ENCODE measurements at places on chromosomes 7 and 10.
A peak's percentile ranks its signal among the peaks of the same experiment; 100 is the strongest.

DNA sequence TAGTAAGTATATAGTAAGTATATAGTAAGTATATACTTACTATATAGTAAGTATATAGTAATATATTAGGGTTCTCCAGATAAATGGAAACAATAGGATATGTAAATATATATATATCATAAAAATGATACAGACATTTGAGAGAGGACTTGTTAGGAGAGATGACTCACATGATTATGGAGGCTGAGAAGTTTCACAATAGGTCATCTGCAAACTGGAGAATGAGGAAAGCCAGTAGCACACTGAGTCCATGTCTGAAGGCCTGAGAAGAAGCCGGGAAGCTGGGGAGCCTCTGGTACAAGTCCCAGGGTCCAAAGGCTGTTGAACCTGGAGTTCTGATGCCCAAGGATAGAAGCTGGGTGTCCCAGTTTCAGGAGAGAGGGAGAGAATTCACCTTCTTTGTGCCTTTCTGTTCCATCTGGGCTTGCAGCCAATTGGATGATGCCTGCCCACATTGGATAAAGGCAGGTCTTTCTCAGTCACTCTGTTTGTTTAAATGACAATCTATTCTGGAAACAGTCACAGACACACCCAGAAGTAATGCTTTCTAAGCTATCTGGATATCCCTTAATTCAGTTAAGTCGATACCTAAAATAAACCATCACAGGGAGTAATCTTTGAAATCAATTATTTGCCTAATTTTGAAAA, 205.5 kb upstream of the CDC14C start:
- no peak for DNase-seq

DNA sequence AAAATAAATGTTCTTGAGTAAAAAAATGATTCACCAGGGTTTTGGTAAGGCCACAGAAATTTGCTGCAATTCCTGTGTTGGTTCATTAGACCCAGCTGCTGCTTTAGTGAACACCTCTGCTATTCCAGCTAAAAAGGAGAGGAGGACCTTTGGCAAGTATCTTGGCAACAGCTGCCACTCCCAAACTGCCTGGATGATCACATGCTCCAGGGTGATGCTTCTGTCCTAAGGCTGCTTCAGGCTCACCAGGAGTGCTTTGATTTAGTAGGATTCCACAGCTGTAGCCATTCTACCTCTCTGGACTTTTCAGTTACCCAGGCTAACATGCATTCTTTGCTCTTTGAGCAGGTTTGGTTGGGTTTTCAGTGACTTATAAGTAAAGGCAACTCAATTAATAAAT, 82.6 kb upstream of the NPVF start:
- no peak for DNase-seq

DNA sequence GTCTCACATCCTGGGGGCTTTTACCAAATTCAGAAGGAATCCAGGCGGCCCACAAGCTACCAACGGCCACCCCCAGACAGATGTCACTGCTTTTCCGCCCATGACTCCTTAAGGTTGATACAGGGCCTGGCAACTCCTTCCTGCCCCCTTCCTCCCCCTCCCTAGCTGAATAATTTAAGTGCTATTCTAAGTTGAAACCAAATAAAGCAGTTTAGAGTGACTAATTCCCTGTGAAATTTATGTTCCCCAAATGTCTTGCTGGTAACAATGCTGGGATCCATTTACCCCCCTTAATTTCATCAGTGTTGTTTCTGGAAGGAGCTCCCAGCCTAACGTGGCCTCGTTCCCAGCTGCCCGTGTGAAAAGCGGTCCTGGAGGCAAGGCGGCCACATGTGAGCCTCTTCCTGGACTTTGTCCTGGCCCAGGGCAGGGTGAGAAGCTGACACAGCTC, 109.6 kb downstream of the TMEM130 start:
- no peak for DNase-seq

DNA sequence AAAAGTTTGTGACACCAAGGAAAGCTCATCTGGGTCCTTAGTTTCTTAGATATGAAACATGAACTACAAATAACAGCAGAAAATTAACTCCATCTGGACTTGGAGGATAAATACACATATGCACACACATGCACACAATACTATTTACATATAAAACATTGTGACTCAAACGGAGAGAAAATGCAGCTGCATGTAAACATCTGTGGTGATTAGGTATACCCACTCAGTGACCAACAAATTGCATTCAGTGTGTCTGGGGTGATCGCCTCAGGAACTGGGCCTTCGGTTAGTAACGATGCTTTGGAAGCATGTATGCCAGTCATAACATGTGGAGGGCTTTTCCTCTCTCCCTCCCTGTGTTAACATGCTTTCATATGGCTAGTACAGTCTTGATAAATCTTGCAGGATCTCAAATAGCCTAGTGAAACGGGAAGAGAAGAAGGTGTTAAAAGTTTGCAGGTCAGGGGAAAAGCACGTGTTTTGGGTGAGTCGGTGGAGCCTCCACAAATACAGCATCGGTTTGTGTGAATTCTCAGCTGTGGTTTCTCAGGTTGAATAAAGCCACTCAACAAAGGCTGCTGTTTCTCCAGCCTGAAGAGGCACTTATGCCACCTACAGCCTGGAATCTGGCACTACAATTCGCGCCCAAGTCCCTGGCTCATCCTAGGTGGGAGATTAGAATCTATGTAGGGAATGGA, 8.7 kb upstream of the GLRX3 start:
- DNase-seq: peak; percentile 69

GRCh38 chr10:114026189-114027040, 17.3 kb upstream of the ADRB1 start:
- DNase-seq: no peak

DNA sequence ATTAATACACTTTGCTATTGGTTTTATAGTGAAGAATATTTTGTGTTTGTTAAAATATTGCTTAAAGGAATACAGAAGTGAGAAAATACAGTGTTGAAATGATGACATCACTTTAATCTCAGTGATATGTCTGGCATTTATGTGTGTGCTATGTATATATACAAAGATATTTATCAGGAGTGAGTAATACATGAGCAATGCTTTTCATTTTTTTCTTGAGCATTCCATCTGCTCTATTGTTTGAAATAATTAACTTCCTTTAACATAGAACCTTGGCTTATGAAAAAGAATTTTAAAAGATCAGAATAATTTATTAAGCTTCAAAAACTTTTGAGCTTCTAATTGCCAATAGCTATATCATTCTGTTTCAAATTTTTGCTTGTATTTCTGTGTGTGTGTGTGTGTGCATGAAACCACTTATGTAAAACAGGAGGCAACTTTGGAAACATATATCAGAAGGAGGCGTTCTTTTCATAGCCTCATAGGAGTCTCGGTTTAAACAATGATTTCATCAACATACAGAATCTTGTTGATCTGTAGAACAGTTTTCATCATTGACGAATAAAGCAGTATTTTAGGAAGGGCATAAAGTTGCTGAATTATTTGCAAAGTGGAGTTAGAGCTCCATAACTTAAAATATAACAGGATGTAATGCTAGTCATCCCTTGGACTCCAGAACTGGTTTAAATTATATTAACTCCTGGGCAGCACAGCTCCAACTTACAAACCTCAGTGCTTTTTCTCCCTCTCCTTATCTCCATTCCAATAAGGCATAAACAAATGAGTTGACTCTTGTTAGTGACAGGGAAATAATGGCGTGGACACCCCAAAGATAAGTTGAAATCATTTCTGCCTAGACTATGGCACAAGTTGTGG, 228.4 kb upstream of the DGKB start:
- no peak for DNase-seq

- no peak for DNase-seq
Measured at GRCh38 chr10:22770270-22770669, 55.9 kb upstream of the PIP4K2A start.

DNA sequence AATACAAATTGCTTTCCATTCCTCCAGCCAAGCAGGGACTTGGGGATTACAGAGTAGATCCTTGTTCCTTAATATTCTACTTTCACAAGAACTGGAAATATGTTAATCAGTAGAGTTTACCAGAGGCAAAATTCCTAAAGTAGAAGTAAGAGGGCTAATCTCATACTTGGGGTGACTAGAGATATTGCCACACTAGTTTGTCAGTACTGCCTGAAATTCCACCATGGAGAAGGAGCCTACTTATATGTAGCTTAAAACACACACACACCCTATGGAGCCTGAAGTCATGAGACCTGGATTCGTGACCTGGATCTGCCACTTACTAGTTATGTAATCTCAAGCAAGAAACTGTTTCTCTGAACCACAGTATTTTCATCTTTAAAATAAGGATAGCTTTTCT, 33.9 kb downstream of the STRIP2 start:
- DNase-seq: no peak

DNA sequence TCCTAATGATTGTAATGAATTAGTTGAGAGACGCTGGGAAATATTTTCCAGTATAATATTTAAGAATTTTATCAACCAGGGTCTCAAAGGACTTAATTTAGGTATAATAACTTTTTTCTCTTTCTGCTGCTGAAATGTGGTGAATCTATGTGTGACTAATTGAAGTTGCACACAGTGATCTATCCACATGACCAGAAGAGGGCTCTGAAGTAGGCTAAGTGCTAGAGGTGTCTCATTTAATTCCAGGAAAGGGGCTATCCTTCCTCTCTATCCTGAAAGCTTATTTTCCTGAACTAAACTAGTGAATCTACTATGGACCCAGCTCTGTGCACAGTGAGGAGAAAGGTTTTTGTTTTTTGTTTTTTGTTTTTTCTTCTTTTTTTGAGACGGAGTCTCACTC, 294.4 kb upstream of the MYO3A start:
- no peak for DNase-seq

DNA sequence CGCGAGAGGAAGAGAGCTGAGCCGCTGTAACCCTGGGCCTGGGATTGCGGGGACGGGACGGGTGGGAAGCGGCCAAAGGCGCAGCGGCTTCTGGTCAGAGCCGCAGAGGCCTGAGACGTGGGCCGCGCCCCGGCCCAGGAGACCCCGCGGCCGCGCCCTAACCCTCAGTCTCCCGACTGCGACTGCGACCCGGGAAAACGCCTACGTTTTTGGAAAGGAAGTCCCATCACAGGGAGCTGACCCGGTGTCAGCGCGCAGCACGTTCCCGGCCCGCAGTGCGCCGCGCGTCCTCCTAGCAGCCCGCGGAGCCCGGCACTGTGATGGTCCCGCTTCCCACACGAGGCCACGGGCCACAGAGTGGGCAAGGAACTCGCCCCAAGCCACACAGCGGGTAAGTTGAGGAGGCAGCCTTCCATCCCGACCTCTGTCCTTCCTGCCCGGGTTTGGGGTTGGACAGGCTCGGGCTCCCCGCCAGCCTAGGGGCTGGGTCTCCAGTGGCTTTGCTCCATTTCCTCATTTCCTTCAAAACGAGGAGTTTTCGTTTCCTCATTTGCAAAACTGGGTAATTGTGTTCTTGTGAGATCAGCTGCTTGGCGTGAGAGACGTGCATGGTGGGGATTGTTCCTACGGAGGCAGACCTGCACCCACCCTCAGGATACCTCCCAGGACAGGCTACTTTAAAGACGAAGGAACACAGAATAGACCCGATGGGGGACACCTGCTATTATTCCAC, 1.2 kb downstream of the GPNMB start:
- peak; percentile 18 for DNase-seq

GRCh38 chr10:5813091-5813340, 218 bp downstream of the GDI2 start:
- DNase-seq: no peak

DNA sequence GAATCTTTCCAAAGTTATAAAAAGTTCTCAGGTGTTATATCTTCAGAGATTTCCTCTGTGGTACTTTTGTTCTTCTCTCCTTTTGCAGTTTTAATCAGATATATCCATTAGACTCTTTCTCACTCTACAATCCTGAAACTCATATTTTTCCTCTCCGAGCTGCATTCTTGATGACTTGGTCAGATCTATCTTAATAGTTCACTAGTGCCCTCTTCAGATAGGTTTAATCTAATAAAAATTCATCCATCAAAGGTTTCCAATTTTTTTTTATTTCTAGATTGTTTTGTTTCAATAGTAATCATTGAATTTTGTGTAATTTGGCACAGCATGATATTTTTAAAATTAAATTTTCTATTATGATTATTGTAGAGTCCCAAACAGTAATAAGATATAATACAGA, 21.8 kb upstream of the DGKB start:
- no peak for DNase-seq

DNA sequence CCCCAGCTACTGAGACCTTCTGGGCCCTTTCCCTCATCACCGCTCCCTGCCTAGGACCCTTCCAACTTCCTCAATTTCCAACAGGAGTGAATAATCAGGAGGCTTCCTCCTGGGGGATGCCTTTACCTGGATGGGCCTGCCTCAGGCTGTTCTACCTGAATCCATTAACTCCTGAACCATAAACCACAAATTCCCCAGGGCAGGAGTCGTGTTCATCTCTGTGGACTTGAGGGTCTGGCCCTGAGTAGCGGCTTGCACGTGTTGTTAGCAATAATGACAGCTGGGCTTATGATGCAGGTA, 105.1 kb upstream of the GPR26 start:
- no peak for DNase-seq

DNA sequence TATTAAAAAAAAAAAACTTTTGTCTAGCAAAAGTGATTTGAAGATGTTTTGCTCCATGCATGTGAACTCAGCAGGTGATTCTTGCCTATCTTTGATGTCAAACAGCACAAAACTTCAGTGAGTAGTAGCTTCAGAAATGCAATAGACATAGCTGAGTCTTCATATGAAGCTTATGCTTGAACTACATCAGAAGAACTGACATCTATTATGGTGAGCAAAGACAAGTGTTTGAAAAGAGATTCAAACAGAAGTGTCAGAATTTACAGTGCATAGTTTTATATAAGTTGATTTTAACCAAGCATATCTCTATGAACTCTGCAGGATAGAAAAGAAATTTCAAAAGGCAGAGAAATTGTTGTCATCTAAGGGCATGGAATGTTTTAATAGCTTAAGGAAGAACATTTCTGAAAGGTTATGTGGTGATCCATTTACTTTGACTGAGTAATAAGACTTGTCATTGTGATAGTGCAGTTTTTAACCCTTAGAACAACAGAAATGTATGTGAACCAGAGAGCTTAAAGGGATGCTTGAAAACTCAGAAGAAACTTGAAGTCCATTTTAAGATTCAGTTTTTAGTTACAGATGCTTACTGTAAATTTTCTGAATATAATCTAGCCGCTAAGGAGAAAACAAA, 351.4 kb downstream of the MDFIC start:
- no peak for DNase-seq

GRCh38 chr10:116115036-116115641, 157.9 kb downstream of the GFRA1 start:
- DNase-seq: no peak

DNA sequence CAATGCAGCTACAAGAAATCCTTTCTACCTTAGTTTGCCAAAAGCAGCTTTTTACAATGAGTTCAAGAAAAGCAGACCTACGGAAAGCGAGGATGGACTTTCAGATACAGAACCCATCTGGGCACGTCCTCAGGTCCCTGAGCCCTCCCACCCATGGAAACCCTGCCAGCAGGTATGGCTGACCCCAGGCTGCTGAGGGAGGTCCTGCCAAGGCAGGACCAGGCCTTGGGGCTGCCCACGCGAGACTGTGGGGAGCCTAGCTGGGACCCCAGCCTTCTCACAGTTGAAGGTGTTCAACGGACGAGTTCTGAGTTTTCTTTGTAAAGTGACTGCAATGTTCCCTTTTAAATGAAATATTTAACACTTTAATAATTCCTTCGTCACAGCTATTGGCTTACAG, 245.0 kb downstream of the MGMT start:
- no peak for DNase-seq

GRCh38 chr7:50681432-50682045, 101.2 kb downstream of the GRB10 start:
- no peak for DNase-seq
